ENCODE measurements at places on chromosomes 11 and 22.

GRCh38 chr11:61543606-61544306 is 35.2 kb downstream of the LRRC10B start:
- DNase-seq = no peak

GRCh38 chr11:100825626-100826025 is 138.5 kb downstream of the ARHGAP42 start:
- no peak for DNase-seq

DNA sequence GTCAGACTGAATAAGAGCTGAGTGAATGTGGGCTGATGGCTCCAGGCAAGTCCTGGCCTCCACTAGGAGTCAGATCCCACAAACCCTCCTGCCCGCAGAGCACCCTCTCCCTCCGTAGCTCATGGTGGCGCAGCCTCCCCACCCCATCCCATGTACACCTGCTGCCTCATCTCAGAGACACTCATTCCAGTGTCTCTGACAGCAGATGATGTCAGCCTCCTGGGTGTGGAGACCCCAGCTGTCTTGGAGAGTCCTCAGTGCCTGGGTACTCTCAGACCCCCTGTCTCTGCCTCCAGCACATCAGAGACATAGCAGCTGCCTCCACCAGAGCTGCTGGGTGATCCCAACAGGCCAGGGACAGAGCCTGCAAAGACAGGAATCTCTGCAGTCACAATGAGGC is 9.5 kb downstream of the IGLL5 start:
- DNase-seq = no peak

- no peak for DNase-seq
Measured at GRCh38 chr22:38465673-38466490, 2.0 kb upstream of the KDELR3 start.

DNA sequence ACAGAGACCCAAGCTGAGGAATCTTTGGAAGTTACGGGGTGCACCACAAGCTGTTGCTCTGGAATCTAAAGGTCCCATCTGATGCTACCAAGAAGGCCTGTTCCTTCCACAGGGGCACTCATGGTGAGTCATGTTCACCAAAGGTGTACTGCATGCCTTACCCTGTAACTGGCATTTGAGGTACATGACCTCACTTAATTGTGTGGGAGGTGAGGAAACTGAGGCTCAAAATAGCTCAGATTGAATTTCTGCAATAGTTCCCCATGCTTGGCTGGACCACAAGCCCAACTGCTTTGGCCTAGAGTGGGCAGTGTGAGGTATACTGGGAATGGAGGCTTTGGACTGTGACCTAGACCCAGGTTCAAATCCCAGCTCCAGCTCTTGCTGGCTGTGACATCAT is 8.2 kb downstream of the MTFP1 start:
- no peak for DNase-seq

DNA sequence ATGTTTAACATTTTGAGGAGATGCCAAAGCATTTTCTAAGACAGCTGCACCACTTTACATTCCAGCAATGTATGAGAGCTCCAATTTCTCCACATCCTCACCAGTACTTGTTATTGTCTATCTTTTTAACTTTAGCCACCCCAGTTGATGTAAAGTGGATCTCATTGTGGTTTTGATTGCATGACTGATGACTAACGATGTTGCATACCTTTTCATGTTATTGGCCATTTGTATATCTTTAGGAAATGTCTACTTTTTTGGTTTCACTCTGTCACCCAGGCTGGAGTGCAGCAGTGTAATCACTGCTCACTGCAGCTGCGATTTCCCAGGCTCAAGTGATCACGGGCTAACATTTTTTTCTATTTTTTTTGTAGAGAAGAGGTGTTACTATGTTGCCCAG is 8.9 kb downstream of the TTC28 start:
- DNase-seq = no peak

DNA sequence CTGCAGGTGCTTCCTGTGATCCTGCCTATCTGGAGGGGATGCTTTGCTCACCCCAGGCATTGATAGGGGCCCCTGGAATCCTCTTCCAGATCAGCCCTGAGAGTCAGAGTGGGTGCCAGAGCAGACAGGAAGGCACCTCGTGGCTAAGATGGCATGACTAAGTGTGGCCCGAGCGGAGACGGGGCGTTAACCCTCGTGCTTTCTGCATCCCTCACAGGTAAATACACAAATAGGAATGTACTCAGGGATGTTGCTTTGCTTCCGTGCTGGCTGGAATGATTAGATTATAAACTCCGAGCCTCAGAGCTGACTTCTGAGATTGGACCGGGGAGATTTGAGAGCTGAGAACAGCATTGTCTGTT is 312.7 kb upstream of the B3GAT1 start:
- no peak for DNase-seq

- DNase-seq = no peak
Measured at GRCh38 chr11:66910669-66911068, 47.5 kb downstream of the PC start.

DNA sequence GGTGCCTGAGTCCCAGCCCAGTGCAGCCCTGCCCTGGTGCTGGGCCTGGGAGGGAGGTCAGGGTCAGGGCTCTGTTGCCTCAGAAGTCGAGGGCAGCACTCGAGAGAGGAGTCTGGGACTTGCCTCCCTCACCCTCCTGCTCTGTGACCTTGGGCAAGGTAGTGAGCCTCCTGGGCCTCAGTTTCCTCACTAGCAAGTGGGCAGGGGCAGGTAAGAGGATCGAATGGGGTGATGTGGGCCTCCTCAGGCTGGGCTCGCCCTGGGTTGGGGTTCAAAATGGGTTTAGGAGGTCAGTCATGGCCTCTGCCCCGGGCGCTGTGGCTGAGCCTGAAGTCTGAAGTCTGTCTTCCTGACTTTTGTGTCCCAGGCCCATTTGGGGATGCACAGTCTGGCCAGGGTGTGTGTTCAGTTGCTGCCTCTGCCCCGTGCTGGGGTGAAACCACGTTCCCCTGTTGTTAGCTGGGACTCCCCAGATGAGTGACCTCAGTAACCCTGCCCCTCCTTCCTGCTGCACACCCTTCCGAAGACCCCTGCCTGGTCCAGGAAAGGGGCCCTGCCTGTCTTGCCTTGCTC is 40.9 kb upstream of the CELSR1 start:
- DNase-seq = no peak

GRCh38 chr22:31474743-31475142 is 14.9 kb downstream of the EIF4ENIF1 start:
- no peak for DNase-seq

DNA sequence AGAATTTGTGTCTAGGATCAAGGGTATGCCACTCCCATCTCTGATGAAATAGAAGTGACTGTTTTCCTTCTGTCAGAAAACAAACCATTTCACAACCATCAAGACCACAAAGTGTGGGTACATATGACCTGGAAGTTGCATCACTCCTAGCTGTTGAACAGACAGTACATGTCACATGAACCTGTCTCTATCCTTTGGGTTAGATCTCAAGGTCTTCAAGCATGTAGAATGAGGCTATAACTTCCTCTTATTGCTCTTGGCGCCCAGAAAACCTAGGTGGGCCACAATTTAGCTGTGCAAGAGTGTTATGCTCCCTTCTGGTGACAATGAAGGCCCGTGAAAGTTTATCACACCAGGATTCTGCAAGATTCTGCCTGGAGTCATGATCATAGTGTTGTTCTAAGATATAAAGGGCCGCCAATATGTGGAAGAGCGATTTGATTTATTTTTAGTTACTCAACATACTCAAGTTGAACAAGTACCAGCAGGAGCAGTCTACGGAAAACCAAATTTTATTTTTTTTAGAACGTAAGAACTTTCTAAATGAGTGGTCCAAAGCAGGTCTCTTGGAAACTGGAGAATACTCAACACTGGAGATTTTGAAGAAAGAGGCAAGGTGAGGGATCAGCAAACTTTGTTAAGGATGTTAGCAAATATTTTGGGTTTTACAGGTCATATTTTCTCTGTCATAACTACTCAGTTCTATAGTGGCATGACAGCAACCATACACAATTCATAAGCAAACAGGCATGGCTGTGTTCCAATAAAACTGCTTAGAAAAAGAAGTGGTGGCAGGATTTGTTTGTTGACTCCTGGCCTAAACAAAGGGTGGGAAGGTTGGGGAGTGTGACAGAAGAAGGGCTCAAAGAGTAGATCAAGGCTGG is 101.8 kb downstream of the USP35 start:
- DNase-seq = no peak

GRCh38 chr11:79314906-79315689 is 125.7 kb downstream of the TENM4 start:
- no peak for DNase-seq

GRCh38 chr11:407651-408123 is 7.1 kb downstream of the SIGIRR start:
- no peak for DNase-seq

DNA sequence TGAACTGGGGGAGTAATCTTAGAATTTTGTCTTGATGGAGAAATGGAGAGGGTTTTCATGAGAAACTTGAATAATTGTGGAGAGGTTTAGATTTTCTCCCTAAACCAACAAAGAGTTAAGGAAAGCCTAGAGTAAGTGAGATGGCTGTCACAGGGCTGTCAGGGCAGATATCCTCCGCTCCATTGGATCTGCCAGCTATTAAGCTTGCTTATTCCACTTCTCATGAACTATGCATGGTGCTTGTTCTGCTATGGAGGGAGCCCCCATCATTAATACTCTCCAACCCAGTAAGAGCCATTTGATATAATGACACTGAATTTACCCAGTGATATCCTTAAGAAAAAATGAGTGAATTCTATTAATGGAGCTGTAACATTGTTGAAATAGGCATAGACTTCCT is 342.8 kb upstream of the MTNR1B start:
- DNase-seq = no peak

DNA sequence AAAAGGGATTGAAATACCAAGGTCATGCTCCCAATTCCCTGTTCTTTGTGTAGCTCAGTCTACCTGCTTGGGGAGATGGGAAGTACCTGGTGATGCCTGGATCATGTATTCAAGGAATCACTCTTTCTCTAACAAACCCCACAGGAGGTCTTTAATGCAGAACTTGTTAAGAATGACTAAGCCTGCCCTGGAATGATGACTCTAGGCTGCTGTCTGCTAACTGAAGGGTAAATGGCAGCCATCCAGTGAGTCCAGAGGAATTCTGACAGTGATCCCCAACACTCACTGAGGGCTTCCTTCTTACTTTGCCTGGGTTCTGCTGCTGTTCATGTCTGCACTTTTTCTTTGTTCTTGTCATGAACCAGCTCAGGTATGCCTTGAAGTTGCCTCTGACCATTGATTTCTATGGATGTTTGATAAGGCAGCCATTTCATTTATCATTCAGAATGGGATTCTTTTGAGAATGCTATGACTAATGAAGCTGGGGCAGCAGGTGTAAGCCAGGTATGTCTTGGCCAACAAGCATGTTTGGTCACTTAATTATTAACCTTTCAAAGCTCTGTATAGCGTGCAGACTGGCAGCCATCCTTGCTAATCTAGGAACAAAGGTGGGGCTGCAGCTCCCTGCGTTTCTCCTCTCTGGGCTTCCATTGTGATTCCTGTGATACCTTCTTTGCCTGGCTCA is 11.4 kb downstream of the PRSS23 start:
- DNase-seq = no peak

- peak; percentile 61 for DNase-seq
Measured at GRCh38 chr22:43388420-43388851, 23.4 kb upstream of the MPPED1 start.

DNA sequence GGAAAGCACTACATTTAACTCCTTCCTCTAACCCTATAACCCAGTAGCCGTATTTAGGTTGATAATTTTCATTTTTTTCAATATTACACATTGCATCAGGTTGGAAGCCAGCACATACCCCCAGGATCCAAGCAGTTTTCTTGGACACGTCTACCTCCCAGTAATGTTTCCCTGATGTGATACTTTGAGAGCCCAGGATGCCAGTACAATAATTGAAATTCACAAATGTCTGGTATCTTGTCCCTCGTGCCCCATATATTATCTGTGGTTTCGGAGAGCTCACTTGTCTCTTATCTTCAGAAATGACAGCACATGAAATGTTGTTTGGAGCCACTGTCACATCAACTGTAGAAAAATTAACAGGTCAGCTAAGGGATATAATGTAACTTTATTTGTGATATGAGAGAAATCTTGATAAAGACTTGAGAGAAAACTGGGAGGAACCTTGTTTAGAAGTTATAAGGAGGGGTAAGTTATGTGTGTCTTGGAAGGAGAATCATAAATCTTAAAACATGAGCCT is 19.8 kb downstream of the TRIM5 start:
- DNase-seq = no peak

GRCh38 chr11:105490333-105490732 is 119.5 kb upstream of the GRIA4 start:
- DNase-seq = no peak

GRCh38 chr22:44570476-44571445 is 72.7 kb upstream of the RTL6 start:
- DNase-seq = no peak

DNA sequence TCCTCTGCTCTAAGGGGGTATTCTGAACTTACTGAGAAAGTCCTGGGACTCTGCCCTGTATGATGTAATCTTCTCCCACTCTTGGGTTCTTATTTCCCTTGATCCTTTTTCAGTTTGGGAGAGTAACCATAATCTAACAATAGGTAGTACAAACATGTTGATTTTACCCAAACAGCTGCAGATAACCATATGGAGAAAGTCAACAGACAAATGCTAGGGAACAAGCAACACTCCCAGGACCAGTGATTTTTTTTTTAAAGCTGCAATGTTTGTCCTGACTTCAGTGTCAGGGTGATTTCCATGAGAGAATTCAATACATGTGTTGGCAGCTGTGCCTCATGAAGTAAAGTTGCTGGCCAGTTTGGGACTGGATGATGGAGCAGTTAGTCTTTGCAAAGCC is 156.5 kb downstream of the FCHSD2 start:
- no peak for DNase-seq

DNA sequence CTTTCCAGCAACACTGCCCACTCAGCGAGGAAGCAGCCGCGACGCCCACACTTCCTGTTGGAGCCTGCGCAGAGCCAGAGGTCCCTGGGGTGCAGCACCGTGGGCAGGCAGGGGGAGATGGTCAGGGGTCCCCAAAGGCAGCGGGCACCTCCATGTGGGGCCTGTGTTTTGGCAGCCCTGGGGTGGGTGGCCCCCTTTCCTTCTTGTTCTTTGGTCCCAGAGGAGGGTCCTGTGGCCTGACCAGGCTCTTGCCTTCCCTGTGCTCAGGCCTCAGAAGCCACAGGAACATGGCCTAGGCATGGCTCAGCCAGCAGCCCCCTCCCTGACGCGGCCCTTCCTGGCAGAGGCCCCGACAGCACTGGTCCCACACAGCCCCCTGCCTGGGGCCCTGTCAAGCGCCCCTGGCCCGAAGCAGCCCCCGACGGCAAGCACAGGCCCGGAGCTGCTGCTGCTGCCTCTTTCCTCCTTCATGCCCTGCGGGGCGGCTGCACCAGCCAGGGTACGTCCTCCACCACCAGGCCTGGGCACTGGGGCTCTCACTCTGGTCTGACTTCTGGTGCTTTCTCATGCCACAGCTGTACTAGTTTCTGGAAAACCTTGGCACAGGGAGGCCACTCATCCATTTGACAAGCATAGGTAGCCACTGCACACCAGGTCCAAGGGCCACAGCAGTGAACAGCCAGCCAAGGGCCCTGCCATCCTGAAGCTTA is 47.1 kb downstream of the PISD start:
- no peak for DNase-seq

Measured in central memory CD8-positive, alpha-beta T cell (primary cell).